NCI-H1092 treated with DMSO at 0.1 percent for 48 hours (cell line): ENCODE measurements at places on chromosomes 11 and 22.

DNA sequence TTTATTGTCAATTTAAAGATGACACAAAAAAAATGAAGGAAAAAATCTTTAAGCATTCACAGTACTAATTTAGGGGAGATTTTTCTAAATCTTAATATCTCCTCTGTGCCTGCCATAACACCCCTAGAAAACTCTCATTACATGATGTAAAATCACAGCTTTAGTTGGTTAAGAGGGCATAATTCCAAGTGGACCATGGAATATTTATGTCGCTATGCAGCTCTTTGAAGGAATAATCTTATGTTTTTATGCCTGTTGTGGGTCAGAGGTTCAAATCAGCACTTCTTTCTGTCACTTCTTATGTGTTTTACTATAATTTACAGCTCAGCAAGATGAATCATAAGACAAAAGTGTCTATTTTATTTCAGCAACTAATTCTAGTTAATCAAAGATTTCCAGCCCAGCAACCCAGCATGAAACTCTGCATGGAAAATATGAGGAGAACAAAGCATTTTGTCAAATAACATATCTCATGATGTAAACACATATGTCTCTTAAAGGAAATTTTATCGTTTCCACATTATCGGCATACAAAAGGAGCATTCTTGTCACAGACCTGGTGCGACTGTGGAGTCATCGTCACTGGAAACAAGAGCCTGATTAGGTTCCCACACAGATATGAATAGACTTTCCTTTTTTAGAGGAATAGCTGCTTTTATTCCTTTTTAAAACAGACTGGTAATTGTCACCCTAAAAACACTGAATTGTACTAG lies 274.8 kb downstream of the SOX6 start:
- DNase-seq = peak; percentile 6

DNA sequence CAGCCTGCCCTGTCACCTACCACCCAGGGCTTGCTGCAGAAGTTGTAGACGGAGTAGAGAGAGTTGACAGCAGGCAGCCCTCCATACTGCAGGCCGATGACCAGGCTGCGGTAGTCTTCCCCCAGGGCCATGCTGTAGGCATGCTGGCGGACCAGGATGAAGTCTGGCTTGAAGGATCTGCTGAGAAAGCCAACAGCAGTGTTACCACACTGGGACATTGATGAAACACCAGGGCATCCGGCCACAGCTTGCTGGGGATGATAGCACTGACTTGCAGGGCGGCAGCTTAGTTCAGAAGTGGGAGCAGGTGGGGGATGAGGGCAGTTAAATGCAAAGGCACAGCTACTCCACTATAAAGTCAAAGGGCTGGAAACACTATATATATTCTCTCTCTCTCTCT lies 67.4 kb downstream of the TIMP3 start:
- no peak for DNase-seq

- DNase-seq = no peak
Observed at GRCh38 chr22:50398831-50399648, 55.9 kb downstream of the PPP6R2 start.

- no peak for DNase-seq
Observed at GRCh38 chr11:87281496-87281895, 243.8 kb downstream of the TMEM135 start.

DNA sequence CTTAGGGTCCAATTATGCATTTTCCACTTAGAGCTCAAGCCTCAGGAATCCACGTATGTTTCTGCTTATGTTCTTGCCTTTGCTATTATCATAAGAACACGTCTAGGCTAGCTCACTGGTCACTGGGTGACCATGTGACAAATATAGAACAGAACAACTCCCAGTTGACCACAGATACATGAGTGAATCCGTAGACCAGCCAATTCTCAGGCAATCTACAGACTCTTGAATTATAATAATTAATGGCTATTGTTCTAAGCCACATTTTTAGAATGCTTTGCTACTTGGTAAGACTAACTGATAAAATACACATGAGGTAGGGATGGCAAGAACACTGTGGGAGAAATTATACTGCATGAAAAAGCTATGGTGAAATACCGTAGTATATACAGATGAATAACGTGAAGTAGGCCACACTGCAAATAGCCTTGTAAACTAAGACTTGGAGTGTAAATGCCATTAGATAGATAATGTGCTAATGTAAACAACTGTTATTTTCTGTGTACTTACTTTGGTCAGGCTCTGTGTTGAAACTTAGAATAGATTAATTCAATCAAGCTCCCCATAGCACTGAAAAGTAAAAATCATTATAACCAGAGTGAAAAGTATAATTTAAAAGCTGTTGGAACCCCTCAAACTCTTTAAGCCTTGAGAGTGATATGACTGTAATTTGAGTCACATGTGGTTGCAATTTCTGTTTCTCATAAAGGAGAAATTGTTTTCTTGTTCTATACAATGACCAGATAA lies 366.2 kb upstream of the CCDC179 start:
- DNase-seq = no peak

DNA sequence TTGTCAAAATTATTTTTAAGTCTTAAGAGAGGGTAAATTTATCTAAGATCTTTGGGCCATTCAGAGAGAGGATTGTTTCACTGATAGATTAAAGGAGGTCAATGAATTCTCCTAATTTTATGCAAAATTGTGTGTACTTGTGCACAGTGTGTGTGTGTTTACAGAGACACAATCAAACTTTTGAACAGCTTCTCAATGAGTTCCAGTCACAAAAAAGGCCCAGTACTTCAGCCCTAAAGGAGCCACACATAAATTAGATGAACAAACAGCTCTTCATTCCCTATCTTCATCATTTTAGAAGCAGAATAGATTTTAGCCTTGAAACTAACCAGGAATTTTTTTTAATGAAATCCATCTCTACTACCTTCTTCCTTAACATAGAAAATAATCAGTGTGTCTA lies 9.7 kb downstream of the GRIA4 start:
- DNase-seq = no peak

DNA sequence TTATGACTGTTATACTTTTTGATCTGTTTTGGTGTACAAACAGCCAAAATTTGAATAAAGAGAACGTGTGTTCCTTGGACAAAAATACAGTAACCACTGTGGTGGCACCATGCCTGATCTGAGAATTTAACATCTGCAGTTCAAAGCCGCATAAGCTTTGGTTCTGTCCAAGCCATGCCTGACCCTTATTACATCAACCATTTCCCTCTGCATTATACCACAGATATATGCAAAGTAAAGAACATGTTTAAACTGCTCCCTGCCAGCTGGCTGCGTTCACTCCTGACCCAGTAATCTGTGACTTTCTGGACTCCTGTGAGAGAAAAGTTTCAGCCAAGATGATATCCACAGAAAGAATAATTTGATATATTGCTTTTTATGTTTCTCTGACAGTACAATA lies 890.5 kb upstream of the ANO3 start:
- DNase-seq = no peak

DNA sequence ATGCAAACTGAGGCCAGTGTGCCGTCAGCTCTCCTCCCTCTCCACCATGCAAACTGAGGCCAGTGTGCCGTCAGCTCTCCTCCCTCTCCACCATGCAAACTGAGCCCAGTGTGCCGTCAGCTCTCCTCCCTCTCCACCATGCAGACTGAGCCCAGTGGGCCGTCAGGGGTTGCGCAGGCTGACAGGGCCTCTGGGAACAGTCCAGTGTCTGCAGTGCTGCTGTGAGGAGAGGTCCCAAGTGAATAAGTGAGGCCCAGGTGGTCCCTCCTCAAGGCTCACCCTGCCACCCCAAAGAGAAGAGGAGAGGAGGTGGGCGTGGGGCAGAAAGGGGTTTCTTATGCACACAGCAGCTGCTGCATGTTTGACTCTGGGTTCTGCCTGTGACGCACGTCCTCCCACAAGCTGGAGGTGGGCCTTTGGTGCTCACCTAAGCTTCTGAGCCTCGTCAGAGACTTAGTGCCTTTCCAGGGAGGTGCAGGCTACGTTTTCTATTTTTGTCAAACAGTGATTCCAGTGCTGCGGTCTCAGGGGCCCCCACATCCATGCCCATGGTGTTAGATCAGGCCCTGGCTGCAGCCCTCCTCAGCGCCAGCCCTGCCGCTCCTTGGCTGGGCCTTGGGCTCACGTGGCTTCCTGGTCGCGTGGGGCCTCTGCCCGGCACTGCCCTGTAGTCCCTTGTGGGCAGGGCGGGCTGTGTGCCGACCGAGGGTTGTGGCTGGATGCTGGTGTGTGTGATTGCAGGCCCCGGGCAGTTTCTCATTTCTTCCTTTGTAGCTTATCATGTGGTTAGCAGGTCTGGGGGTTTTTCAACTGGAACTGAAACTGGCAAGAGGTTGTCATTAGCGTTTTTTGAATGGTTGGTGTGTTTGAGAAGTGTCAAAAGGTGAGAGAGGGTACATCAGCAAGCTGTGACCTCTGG lies 7.1 kb downstream of the TPCN2 start:
- DNase-seq = no peak

DNA sequence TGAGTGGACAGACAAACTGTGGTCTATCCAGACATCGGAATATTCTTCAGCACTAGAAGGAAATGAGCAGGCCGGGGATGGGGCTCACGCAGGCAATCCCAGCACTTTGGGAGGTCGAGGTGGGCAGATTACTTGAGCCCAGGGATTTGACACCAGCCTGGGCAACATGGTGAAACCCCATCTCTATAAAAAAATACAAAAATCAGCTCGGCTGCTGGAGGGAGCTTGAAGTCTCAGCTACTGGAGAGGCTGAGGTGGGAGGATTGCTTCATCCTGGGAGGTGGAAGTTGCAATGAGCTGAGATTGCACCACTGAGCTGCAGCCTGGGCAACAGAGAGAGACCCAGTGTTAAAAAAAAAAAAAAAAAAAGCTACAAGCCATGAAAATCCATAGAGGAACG lies 8.0 kb upstream of the CTSD start:
- DNase-seq = no peak

DNA sequence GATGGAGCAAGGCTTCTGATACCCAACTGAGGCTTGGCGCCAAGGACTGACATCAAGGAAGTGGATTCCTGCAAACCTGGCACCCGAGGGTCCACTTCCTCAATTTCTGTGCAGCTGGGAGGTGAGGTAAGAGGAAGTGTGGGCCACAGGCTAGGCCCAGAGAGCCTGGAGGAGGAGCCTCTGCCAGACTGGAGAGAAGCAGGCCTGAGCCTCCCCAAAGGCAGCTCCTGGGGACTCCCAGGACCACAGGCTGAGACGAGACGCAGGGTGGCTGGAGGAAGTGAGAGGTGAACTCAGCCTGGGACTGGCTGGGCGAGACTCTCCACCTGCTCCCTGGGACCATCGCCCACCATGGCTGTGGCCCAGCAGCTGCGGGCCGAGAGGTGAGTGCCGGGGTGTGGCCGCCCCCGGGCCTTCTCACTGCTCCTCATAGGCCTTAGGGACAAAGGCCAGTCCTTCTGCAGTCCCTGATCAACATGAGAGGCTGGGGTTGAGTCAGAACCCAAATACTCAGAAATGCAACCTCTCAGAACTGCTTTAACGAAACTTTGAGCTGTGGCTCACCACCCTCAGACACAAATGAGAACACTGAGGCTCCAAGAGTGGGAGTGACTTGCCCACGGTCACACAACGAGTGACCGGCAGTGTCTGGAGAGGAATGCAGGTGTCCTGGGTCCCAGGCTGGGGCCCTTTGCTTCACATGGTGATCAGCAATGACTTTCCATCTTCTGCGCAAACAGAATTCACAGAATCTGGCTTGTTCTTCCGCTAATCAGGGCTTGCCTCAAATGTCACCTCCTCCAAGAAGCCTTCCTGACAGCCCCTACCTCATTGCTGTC lies at the start of gene NCF4:
Gene NCF4, plus strand, starts transcription at position 186 of the 839 bp plus-strand sequence. Its CDS starts 166 bp downstream, at position 352.
- no peak for DNase-seq

GRCh38 chr11:33866936-33867335 lies 24.9 kb downstream of the LMO2 start:
- no peak for DNase-seq

- DNase-seq = peak; percentile 14
Observed at GRCh38 chr11:93648158-93648557, 13.3 kb upstream of the CEP295 start.
